SK-MEL-5 (cell line): ENCODE measurements at places on chromosomes 1 and 21.

GRCh38 chr1:2629627-2630497 is 3.0 kb downstream of the MMEL1 start:
- no peak for DNase-seq

GRCh38 chr21:44353191-44353970 is at the start of gene TRPM2:
TRPM2 (plus strand) TSS chr21:44353621; CDS start chr21:44353701, 80 bp downstream.
- no peak for DNase-seq

GRCh38 chr1:245641384-245641783 is 486.6 kb downstream of the KIF26B start:
- DNase-seq = no peak

- DNase-seq = no peak
Observed at GRCh38 chr1:92795166-92795565, 10.3 kb upstream of the EVI5 start.

GRCh38 chr1:234164098-234164709 is 209.1 kb upstream of the COA6 start:
- DNase-seq = no peak

GRCh38 chr1:47179988-47180563 is 9.8 kb downstream of the PDZK1IP1 start:
- no peak for DNase-seq

GRCh38 chr1:6832531-6833188 is 47.4 kb downstream of the CAMTA1 start:
- no peak for DNase-seq

GRCh38 chr1:7752512-7753417 is 18.3 kb upstream of the VAMP3 start:
- DNase-seq = peak; percentile 70

DNA sequence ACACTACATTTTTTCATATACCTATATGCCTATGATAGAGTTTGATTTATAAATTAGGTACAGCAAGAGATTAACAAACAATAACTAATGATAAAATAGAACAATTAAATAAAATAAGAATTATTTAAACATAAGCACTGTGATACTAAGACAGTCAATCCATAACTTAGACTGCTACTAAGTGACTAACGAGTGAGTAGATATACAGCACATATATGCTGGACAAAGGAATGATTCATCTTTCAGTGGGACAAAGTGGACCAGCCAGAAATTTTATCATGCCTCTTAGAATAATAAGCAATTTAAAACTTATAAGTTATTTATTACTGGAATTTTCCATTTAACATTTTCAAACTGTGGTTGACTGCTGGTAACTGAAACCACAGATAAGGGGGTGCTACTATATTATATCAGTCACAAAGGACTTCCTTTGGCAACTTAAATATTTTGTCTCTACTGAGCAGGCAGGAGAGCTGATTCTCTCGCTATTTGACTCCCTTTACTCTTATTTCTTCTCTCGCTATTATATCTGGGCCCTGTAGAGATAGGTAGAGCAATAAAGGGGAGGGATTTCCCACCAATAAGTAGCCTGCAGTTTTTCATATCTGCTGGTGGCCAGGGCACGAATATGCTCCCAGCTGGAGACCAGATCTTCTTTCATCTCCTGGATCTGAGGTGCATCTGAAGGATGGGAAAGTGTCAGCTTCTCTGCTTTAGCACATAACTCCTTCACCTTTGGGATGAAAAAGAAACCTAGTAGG is 10.8 kb downstream of the SPTA1 start:
- DNase-seq = no peak

GRCh38 chr1:94070865-94071264 is 50.1 kb downstream of the ABCA4 start:
- no peak for DNase-seq

DNA sequence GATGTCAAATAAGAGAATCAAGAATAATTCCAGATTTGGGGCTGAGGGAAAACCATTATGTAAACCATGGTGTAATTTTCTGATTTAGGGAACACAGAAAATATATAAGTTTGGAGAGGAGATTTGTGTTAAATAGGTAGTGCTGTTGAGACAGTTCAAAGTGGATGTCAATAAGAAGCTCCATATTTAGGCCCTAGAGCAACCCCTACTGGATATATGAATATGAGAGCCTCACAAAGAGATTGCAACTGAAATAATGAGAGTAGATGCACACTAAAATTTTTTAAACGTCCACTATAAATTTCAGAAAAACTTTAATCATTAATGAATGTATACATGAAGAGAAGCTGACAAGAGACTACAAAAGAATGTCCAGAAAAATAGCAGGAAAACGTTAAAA is 1447.8 kb upstream of the PRMT6 start:
- peak; percentile 63 for DNase-seq
